Neuronal stem cell (in vitro differentiated cells): ENCODE measurements at places on chromosomes 16 and 17.

DNA sequence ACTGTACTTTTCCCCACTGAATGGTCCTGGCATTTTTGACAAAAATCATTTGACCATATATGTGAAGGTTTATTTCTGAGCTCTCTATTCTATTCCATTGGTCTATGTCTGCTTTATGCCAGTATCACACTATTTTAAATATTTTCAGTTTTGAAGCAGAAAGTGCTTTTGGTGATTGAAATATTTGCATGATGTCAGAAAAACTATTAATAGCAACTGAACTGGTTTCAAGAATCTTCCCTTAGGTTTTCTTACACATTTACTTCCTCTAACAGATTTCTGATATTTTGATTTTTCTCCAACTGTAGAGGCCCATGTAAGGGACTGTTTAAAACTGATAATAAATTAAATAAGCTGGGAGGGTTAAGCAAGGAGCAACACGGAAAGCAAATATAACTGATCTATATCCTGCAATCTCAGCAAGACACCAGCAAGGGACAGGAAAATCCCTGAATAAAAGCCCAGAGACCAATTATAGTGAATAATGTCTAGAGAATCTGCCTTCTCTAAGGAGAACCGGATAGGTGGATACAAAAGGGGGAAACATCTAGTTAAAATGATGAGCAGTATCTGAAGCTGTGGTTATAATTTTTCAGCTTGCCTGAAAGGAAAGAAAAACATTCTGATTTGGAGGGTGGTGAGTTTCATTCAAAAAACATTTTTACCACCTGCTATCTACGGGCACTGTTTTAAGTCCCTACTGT, 80.9 kb upstream of the STAC2 start:
- DNase-seq: no peak

- no peak for DNase-seq
These were observed 416 bp downstream of the METTL26 start for GRCh38 chr16:635573-636205.

- no peak for DNase-seq
These were observed 14.7 kb downstream of the CASKIN2 start for GRCh38 chr17:75500419-75501216.

DNA sequence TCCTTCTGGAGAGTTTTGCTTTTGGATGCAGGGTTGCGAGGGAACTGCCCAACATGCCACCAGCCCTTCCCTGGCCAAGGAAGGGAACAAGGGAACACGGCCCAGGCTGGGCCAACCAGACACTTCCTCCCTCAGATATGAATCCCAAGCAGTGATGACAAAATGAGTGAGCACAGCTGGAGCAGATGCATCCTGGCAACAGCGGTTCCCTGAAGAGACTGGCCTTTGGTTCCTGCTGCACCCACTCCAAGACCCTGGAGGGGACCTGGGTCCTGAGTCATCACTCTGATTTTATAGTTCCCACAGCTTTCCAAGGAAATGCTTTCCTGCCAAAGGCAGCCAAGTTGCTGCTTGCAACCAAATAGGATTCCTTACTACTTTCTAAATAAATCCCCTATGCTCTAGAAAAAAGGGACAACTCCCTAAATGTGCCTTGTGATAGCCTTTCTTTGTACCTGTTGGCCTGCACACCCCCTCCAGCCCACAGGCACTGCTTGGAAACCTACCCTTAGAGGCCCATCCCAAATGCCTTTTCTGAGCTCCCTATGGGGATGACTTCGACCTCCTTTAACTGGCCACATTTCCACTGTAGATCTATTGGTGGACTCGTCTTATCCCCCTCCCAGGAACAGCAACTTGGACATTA, 5.3 kb downstream of the ST3GAL2 start:
- no peak for DNase-seq

DNA sequence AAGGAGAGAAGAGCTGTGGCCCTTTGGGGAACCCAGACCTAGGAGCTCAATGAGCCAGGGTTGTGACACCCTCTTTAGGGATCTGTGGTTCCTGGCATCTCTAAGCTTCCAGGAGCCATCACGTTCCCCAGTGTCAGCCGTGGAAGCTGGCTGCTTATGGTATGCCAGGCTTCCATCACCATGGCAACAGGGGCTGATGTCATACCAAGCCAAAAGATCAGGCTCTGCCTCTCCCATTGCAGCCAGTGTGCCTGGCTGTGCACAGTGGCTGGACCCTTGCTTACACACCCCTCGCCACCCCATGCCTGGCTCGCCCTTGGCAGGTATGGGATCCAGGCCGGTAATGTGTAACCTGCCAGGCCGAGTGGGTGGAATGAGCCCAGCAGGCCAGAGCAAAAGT, 91.1 kb downstream of the SSH2 start:
- peak; percentile 62 for DNase-seq

DNA sequence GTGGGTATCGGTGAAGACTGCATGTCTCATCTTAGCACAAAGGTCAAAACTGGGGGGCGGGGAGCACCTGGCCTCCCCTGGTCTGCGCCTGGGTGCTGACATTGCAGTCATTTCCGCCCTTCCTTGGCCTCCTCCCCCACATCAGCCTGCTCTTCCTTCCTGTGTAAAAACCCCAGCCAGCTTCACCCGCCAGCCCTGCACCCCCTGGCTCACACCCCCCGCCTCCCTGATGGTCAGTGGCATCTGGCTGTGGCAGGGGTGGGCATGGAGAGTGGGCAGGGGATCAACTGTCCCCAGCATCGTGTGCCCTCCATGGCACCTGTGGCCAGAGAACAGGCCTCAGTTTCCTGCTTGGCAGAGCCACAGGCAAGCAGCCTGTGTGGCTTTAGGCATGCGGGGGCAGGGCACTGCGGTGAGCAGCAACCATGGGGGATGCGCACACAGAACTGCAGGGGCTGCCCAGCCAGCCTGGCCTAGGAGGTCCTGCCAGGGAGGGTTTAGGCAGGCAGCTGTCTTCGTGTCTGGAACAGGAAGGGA, 26.5 kb upstream of the LASP1NB start:
- DNase-seq: no peak

GRCh38 chr17:77726549-77727006, 231.9 kb upstream of the TNRC6C start:
- no peak for DNase-seq

GRCh38 chr17:44587339-44587738, 30.1 kb downstream of the FZD2 start:
- DNase-seq: no peak

GRCh38 chr17:50560185-50560824, at the start of gene CACNA1G:
Gene CACNA1G, plus strand, starts transcription at chr17:50560715. Its CDS starts 745 bp downstream, at chr17:50561460.
- DNase-seq: peak; percentile 97

- DNase-seq: no peak
These were observed 19.3 kb upstream of the PABPN1L start for GRCh38 chr16:88885693-88886280.

- DNase-seq: no peak
These were observed 55.1 kb downstream of the PLD6 start for GRCh38 chr17:17151055-17151454.

DNA sequence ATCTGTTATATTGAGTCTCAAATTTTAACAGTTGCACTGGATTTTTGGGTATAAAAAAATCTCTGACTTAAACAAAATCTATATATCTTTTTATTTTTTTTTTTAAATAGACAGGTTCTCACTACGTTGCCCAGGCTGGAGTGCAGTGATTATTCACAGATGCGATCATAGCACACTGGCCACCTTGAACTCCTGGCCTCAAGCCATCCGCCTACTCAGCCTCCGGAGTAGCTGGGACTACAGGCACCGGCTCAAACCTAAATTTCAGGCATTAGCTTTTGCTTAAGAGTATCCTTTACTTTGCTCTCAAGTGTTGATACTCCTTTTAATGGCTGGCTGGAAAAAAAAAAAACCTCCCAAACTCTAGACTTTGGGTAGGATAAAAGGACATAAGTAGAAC, 61.6 kb downstream of the RPGRIP1L start:
- no peak for DNase-seq

DNA sequence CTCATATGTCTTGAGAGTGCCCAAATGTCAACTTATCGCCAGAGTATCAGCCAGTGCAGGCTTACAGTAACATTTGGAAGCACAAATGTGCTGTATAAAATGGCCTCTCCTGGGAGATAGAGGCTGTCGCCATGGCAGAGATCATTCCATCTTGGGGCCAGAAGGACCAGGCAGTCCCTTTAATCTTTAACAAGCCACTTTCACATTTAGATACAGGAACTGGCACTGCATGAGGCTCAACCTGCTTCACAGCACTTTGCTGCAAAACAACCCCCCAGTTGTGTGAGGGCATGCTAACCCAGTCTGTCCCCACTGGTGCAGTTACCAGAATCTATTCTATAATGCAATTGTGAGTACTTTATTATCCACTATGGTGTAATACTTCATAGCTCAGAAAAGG, 4.7 kb upstream of the RFFL start:
- no peak for DNase-seq
